Tibial nerve (tissue), 4 donors: ENCODE measurements at places on chromosomes 5 and 9.
A peak's percentile ranks its signal among the peaks of the same experiment; 100 is the strongest.

DNA sequence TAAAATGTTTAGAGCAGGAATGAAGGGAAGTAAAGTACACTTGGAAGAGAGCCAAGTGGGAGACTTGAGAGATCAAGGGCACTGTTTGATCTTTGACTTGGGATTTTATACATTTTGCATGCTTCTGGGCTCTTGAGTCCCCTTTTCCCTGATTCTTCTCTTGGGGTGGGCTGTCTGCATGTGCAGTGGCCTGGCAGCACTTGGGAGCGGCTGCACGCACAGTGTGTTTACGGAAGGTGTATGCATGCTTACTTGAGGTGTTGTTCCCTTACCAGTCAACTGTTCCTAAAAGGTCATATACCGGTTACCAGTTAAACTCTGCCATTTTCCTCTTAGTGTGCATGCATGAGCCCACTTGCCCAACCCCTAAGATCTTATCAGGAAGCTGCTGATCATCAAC, 377.7 kb downstream of the CYLC2 start:
- DNase-seq = no peak

GRCh38 chr9:105306351-105307140, 62.1 kb downstream of the SLC44A1 start:
- DNase-seq = no peak

GRCh38 chr9:111621895-111622480, 9.1 kb upstream of the DNAJC25 start:
- DNase-seq = no peak

DNA sequence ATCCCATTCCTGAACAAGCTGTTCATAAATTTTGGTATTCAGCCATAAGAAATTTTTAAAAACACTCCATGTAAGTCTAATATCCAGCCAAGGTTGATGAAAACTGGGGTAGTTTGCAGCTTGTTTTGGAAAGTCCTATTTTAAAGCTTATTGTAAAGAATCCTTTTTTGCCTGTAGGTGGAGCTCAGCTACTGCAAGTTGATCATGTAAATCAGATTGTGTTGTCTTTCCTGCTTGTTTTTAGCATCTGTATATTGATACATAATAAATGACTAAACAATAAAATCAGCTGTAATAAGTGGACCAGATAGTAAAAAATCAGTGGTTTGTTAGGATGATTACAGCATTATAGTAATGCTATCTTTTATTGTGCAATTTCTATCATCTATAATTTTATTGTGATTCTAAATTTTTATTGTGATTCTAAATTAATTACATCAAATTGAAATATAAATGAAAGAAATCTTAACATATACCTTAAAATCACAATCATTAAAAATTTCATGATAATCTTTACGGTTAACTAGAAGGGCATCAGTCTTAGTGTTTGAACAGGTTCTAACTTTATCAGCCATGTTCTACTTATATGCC, 42.4 kb downstream of the CWC27 start:
- no peak for DNase-seq

GRCh38 chr9:33297432-33297831, 7.1 kb downstream of the NFX1 start:
- DNase-seq = no peak

DNA sequence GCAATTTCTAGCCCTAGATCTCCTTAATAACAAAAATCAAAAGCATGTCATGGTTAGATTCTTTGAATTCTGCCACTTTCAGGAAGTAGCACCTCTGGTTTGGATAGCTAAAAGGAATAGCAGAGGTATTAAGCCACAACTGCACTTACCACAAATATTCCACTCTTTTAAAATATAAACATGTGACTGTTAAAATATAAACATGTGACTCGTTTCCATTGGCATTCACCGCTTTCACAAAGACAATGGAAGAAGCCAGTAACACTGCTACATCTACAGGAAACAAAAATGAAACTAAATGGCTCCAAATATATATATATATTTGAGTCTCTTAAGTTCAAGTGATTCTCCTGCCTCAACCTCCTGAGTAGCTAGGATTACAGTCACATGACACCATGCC, 222.9 kb downstream of the ARL15 start:
- DNase-seq = no peak

DNA sequence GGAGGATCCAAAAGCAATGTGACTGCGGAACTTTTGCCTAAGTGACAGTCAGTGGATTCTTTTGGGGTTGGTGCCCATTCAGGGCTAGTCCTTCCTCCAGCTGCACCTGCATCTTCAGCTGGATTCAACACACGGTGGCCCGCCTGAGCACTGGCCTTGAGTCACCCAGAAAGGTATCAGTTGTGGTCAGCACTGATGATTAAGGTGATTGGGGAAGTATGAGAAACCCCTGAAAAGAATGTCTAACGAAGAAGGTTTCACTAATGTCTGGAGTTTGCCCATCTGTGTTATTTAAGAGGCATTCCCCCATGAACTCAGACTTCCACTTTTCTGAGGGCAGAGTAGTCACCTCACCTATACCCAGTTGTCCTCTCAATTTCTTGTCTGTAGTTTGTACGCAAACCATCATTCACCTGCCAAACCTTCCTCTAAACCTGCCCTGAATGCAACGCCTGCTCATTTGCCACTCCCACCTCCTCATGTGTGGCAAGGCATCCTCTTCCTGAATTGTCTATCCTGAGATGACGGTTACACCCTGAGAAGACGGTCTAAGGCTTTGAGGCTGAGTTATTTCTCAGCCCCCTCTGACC, 27.2 kb downstream of the CSF2 start:
- no peak for DNase-seq

DNA sequence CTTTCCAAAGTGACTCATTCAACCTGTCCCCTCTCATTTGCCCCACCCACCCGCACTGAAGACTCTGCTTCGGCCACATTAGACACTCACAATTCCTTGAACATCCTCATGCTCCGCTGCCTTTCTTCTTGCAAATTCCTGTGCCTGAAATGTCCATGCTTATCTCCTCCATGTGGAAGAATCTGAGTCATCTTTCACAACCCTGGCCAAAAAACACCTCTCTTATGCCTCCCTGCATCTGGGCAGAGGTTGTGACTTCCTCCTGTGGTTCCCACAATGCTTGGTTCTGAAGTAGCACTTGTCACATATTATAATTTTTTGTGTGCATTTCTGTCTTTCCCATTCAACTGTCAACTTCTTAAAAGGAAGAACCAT, 238.6 kb downstream of the ENC1 start:
- no peak for DNase-seq

DNA sequence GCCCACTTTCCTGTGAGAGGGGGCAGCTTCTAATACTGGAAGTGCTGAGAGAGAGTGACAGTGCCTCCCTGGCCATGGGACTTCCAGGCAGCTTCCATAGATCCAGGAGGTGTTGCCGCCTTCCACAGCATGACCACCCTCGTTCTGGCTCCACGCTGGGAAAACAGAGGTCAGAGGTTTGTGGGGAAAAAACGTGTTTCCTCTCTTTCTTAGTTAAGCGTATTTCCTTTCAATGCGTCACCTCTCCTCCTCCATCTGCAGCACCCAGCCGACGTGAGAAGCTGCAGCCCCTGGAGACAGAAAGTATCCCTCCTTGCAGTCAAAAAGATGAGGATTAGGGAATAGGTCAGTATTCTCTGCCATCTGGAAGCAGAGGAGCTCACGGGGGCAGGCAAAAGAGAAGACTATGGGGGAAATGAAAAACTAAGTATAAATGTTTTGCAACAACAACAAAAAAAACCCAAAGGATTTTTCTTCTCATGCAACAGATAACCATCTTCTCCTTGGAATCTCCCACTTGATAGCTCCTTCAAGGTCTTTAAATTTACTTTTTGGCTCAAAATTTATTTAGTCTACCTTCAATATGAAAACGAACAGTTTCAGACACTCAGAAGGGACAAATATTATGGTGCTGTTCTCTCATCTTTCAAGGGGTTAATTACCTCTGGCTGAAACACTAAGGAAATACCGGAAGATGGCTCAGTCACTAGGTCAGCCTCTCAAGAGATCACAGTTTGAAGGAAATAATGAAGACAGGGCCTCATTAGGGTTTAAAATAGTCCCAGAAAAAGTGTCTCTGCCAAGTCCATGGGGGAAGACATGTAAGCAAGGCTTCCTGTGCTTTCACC, 38.0 kb downstream of the MTMR12 start:
- no peak for DNase-seq

- DNase-seq = no peak
Observed at GRCh38 chr5:174744896-174745295, 20.5 kb downstream of the MSX2 start.

- DNase-seq = no peak
Observed at GRCh38 chr5:132790201-132790865, 13.3 kb upstream of the SEPTIN8 start.

DNA sequence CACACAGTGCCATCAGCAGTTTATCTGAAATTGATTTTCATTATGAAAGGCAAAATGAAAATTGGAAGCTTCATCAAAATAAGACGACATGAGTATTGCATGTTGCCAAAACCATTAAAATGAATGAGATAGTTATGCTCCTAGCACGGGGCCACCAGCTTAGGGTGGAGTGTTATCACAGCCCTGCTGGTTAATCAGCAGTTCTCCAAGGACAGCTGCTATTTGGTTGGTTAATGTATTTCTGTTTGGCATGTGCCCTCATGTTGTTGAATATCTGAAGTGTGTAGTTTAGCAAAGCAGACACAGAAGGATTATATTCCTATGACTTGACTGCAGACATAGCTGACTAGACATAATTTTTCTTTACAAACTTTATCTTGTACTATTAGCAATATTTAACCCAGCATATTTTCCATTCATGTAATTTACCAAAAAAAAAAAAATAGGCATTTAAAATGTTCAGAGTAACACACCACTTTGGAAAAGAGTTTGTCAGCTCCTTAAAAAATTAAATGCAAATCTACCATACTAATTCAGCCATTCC, 98.6 kb upstream of the PIK3R1 start:
- no peak for DNase-seq

DNA sequence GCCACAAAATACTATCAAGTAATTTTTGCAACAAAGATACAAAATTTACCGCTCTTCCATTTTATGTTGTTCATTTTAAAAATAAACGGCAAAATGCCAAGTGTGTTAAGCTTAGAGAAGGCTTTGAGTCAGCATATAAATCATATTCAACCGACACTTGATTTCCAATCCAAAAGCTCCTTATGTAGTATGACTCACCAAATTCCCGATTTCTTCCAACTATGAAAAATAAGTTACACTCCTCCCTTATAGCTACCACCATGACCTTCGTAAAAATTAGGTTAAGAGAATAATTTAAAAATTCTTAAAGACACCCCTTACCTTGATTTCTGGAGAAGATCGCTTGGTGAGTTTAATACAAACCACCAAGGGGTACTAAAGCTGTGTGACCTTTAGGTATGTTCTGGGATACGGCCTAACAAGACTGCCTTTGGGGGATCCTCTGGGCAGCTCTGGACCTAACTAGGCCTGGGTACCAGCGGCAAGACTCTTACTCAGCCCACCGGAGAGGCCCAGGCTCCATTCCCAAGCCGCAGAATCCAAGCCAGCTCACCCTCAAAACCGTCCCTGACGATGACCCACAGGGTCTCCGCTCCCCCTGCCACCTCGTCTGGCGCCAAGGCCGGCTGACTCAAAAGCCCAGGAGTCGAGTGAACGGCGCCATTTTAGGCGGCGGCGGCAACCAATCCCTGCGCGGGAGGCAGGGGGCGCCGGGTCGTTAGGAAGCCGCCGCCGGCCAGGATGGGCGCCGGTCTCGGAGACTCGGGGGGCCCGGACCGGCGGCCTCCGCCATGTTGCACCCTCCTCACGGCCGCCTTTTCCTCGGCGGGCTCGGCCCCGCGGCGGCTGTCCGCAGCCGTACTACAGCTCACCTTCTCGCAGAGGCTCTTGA, 739 bp downstream of the PPP2CA start:
- peak; percentile 26 for DNase-seq

- no peak for DNase-seq
Observed at GRCh38 chr9:93874242-93874641, 80.9 kb downstream of the BARX1 start.
